Small intestine (tissue), 16 donors: ENCODE measurements at places on chromosomes 16 and 17.
A peak's percentile ranks its signal among the peaks of the same experiment; 100 is the strongest.

GRCh38 chr17:73099511-73099910 lies 7.0 kb upstream of the SLC39A11 start:
- DNase-seq: no peak

DNA sequence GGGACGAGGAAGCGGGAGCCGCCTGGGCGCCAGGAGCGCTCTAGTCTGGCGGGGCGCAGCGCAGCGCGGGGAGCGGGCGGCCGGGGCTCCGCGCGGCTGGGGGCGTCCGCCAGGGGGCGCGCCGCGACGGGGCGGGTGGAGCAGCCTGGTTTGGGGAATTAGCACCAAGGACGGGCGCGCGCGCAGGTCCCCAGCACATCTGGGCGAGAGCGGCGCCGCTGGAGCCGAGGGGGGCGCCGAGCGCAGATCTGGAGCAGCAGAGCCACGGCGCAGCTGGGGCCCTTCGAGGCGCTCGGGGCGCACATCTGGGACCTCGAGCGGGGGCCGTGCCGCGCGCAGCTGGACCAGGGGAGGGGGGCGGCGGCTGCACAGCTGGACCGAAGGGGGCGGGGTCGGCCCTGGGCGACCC lies at the start of gene NXPH3:
NXPH3 (plus strand) TSS at position 193 of the 409 bp plus-strand sequence. CDS start 349 bp downstream, outside the sequence.
- peak; percentile 51 for DNase-seq

GRCh38 chr17:969811-970355 lies 9.7 kb downstream of the NXN start:
- no peak for DNase-seq

DNA sequence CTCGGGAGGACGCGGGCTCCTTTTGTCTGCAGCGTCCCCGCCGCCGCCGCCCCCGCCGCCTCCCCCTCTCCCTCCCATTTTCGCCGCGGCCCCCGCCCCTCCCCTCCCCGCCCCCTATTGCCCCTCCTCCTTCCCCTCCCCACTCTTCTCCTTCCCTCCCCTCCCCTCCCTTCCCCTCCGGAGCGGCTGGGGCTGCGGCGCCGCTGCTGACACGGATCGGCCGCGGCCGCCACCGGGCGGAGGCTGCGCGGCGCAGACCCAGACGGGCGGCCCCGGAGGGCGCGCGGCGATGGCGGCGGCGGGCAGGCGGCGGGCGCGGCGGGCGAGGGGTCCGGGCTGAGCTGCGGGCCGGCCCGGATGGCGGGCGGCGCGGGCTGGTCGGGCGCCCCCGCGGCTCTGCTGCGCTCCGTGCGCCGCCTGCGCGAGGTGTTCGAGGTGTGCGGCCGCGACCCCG lies at the start of gene RAB11FIP4:
RAB11FIP4 (plus strand) TSS at position 180 of the 454 bp plus-strand sequence; CDS start at position 358, 178 bp downstream.
- DNase-seq: no peak

DNA sequence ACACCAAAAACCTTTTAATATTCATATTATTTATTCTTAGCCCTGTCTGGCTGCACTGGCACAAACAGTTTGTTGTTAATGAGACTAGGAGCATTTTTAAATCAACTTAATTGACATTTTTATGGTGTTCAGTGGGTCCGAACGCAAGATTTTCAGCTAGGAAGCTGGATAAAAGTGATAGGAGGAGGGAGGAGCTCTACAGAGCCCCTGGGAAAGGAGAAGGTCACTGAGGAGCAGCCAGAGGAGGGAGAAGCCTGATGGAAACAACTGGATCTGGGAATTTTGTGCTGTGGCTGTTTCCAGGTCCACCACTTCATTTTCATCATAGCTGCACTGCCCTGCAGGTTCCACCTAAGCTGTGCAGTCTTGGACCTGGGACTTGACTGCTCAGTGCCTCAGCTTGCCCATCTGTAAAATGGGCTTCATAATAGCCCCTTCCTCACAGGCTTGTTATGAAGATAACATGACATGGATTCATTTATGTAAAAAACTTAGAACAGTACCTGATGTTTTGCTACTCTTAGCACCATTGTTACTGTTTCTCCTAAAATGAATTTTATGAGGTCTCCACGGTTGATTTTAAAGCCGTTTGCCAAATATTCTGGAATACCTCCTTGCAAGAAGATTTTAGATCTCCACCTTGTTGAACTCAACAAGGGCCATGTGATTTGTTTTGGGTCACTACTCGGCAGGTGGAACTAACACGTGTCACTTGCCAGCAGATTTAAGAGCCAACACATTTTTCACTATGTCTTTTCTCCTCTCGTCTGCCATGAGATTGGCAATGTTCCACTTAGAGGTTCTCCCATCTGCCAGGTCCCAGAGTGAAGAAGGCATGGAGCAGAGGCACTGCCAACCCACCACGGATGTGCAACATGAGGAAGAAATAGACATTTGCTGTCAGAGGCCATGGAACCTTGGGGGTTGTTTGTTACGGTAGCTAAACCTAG lies 18.7 kb upstream of the GRIN2A start:
- DNase-seq: no peak

GRCh38 chr16:30692396-30693064 lies 6.4 kb upstream of the SRCAP start:
- DNase-seq: no peak

GRCh38 chr16:69718111-69718764 lies 8.1 kb downstream of the NQO1 start:
- DNase-seq: no peak

DNA sequence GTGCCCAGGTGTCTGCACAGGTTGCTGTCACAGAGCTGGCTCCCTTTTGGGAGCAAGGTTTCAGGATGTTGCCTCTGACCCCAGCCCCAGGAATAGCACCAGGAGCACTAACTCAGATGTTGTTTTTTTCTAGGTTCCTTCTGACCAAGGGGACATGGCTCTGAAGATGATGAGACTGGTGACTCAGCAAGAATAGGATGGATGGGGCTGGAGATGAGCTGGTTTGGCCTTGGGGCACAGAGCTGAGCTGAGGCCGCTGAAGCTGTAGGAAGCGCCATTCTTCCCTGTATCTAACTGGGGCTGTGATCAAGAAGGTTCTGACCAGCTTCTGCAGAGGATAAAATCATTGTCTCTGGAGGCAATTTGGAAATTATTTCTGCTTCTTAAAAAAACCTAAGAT lies 28.1 kb downstream of the SCPEP1 start:
- DNase-seq: no peak

DNA sequence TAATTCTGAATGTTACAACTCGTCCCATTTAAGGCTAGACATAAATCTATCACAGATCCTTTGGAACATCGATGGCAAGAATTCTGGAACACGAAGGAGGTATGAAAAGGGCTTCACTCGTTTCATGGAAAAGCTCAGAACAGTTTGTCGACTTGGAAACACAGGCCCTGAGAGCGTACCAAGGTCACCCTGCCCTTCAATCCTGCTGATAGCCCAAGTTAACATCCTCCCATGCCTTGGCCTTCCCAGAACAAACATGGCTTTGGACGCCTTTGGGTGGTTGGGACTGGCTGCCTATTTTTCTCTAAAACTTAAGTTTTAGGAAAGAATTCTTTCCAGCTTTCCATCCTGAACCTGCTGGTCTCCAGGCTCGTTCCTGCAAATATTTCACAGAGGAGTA lies 396.1 kb downstream of the MAF start:
- no peak for DNase-seq

DNA sequence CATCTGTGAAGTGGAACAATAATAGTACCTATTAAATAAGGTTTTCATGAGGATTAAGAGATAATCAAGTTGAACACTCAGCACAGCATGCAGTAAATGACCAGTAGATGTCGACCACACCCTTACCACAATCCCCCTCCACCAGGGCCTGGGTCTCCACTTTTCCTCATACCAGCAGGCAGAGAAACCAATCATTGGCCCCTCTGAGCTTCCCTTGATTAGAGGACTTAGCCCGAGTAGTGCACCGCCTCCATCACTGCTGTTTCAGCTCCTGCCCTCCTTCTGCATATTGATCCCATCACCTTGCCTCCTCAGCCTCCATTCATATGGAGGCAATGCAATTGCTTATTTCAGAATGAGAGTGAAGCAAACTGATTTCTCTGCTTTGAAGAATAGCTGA lies 96.5 kb upstream of the CDH11 start:
- no peak for DNase-seq

- no peak for DNase-seq
These were observed 1.9 kb upstream of the PDK2 start for GRCh38 chr17:50093246-50093645.

DNA sequence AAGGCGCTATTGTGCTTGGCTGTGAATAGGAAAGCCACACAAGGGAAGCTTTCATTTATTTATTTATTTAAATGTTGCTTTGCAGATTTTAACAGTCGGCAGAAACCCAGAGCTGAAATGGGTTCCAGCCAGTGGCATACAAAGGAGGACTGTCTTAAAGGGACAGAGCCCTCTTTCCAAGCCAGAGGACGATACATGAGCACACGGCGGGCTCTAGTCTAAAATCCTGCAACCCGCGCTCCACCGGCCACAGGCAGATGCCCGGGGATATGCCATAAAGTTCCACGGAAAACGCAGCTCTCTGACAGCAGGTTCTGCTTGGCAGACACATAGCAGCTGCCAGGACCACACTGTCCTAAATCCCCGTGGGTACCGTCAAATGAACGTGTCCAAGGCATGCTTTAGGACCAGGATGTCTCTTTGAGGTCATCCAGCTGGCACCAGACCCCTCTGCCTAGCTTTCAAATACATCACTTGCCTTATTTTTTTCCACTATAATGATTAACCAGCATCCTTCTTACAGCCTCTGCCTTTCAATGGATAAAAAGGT lies 64.6 kb downstream of the CYTH1 start:
- DNase-seq: peak; percentile 53

- peak; percentile 74 for DNase-seq
These were observed 1.2 kb downstream of the GPR142 start for GRCh38 chr17:74368341-74369081.

- no peak for DNase-seq
These were observed 228.9 kb upstream of the FOXF1 start for GRCh38 chr16:86281421-86281820.

DNA sequence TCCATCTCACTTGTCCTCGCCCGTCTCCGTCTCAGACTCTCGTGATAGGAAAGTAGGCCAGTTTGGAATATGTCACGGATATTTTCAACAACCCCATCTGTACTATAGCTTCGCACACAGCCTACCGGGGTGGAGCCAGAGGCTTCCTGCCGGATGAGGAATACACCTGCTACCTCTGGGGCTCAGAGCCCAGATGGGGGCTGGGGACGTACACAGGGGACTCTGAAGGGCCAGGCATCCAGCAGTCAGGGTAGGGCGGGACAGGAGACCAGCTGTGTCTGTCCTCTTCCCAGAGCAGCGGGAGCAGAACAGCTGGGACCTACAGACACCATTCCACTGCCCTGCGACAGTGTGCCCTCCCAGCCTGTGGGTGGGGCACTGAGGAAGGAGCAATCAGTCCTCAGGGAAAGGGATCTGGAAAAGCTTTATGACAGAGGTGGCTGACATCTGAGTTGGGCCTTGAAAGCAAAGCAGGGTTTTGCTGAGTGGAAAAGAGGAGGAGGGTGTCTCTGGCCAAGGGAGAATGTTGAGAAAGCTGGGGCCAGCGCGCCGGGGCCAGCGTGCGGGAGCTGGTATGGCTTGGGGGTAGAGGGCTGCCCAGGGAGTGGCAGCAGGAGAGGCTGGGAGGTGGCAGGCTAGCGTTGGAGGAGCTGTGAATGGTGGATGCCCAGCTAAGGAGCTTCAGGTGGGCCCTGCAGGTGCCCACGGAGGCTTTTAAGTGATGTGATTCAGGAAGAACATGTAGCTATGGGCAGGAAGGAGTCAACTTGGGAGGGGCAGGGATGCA lies 11.5 kb upstream of the SRCIN1 start:
- peak; percentile 39 for DNase-seq

GRCh38 chr17:37741341-37742115 lies 3.3 kb downstream of the HNF1B start:
- DNase-seq: no peak

DNA sequence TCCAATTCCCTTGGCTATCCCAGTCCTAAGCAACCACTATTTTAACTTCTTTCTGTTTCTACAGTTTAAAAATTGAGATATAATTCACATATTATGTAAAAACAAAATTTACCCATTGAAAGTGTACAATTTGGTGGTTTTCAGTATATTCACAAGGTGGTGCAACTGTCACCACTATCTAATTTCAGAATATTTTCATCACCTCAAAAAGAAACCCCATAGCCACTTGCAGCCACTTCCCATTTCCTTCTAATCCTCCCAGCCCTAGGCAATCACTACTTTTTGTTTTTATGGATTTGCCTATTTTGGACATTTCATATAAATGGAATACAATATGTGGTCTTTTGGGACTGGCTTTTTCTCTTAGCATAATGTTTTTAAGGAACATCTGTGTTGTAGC lies 36.1 kb upstream of the NACA2 start:
- no peak for DNase-seq

DNA sequence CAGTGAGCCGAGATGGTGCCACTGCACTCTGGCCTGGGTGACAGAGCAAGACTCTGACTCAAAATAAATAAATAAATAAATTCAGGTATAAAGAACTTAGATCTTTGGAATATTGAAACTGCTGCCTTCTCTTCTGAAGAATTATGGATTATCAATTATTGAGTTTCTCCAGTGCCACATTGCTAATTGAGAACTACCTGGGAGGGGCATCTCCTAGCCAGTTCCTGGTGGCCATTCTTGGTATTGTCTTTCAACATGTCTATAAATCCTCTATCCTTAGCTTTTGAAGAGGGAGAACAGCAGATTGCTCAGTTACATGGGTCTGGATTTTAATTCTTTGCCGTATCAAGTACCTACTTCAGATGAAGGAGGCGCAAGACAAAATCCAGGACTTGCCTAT lies 29.2 kb downstream of the CALCOCO2 start:
- no peak for DNase-seq

- DNase-seq: no peak
These were observed 39.0 kb downstream of the HLF start for GRCh38 chr17:55303701-55304145.

GRCh38 chr17:79752175-79752574 lies 21.4 kb downstream of the ENPP7 start:
- no peak for DNase-seq

GRCh38 chr16:68592466-68593337 lies 52.4 kb upstream of the CDH3 start:
- peak; percentile 46 for DNase-seq

DNA sequence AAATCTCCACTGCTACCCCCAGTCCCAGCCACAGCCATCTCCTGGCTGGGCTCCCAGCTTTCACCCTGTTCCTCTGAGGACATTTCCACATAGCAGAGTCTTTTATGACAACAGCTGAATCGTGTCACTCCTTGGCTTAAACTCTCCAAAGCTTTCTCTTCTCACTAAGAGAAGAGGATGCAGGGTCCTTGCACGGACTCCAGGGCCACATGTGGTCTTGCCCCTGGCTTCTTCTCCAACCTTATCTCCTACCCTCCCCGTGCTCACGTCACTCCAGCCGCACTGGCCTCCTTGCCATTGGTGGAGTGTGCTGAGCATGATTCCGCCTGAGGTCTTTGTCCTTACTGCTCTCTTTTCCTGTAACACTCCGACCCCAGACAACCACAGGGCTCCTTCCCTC lies 39.9 kb upstream of the CCDC182 start:
- peak; percentile 32 for DNase-seq

GRCh38 chr16:31127182-31127581 lies 8.3 kb downstream of the PRSS8 start:
- no peak for DNase-seq

DNA sequence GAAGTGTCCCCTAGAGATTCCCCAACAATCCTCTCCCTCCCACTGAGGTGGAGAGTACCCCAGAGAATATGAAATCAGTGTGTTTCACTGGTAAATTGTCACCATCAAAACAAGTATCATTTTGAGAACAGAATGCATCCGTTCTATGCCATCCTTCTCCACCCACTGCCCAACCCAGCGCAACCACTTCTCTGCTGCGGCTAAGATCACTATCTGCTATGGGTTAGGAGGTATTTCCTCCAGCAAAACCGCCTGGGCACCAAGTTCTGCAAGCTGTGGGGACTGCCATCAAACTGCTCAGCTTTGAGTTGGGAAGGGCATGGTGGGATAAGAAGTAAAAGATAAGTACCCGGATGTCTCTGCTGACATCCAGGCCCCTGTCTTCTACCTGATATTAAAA lies 24.4 kb downstream of the CNTNAP1 start:
- no peak for DNase-seq
